ENCODE measurements at places on chromosomes 4 and X.
A peak's percentile ranks its signal among the peaks of the same experiment; 100 is the strongest.

- no peak for DNase-seq
Observed at GRCh38 chr4:121811122-121811521, 10.0 kb downstream of the EXOSC9 start.

DNA sequence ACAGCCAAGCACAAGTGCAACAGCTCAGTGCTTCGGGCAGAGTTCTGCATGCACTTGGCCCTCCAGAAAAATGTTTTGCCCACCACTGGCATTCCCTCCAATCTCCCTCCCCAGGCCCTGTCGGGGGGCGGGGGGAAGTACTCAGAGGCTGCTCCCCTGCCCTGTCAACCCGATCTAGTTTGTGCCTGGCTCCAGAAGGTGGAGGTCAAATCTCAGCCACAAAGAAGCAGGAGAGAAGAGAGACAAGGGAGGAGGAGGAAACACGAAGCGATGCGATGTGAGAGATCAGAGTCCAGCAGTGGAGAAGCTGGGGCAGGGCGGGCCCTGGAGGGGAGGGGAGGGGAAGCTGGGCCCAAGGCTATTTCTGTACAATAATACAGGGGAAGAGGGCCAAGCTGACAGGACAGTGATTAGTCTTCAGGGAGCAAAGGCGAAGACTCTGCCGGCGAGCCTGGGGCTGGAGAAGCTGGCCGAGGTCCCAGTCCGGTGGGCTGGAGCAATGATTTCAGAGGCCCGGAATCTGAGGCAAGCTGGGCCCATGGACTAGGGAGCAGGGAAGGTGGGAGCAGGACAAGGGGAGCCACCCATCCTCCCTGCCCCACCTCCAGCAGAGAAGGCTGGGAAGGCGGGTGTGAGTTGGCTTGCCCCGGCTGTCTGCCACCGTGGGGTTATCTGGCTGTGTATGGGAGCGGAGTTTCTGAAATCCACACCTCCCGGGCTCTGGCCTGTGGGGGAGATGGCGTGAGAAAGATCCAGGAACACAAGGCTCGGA is 167.1 kb downstream of the EFNB1 start:
- DNase-seq, result peak; percentile 48

GRCh38 chr4:3481783-3482393 is 18.8 kb downstream of the DOK7 start:
- no peak for DNase-seq

DNA sequence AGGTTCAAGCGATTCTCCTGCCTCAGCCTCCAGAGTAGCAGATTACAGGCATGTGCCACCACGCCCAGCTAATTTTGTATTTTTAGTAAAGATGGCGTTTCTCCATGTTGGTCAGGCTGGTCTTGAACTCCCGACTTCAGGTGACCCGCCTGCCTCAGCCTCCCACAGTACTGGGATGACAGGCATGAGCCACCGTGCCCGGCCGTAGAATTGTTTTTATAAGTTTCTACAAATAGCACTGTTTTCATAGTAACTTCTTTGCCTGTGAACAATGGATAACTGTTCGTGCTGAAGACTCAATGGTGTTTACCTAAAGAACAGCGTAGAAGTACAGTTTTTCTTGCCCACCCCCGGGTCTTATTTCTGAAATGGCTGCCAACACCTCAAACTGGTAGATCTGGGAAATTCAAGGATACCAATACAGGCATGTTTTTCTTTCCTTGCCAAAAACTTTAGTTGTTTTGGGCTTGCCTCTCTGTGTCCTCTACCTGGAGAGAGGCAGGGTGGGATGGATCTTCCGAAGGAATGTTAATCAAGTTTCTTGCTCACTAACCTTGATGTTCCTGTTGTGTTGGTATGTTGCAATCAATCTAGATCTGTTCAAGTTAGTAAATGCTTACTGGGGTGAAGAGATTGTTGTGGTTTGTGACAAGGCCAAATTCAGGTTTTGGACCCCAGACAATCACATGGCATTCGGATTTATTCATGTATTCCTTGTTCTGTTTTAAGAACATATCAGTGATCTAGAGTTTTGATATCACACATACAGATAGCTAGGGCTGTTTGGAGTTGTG is 2.8 kb upstream of the RUFY3 start:
- no peak for DNase-seq

DNA sequence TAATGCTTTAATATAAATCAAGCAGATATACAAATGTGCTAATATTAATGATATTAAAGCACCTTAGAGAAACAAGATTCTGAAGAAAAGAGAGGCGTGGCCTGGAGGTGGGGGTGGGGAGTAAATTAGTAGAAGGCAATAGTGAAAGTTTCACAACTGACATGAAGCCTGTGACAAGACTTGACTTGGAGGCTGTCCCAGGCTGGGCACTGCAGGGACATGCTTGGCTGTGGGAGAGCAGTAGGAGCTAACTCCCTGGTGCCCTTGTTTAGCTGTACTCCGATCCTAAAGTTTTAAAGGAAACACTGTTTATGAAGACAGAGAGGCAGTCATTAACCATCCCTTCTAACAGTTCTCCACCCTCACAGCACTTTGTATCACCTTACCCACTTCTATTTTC is 239.0 kb upstream of the MAB21L2 start:
- DNase-seq, result no peak

- DNase-seq, result peak; percentile 88
Observed at GRCh38 chr4:56410247-56411062, 23.2 kb upstream of the AASDH start.

- no peak for DNase-seq
Observed at GRCh38 chr4:100428051-100428450, 89.8 kb downstream of the EMCN start.

GRCh38 chrX:148537556-148538182 is 37.3 kb downstream of the AFF2 start:
- no peak for DNase-seq

GRCh38 chr4:160276785-160277325 is 1174.0 kb downstream of the RAPGEF2 start:
- DNase-seq, result no peak

DNA sequence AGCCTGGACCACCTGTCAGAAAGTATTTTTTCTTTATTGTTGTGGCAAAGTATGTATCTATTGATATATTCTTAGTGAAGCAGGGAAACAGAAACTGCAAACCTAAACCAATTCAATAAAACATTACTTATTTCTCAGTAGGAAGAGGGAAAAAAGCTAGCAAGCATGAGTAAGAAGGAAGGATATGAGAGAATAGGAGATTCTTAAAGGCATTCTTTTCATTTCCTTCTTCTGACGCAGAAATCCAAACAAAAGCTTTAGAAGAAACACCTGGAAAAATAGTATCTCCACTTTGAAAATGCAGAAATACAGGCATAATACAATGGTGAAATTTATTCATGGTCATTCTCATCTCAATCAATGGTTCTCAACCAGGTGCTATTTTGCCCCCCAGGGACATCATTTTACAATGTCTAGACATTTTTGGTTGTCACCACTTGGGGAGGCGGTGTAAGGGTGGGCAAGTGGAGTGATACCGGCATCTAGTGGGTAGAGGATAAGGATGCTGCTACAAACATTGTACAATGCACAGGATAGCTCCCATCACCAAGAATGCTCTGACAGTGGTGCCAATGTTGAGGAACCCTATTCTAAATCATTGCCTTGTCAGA is 21.7 kb upstream of the ATXN3L start:
- no peak for DNase-seq

GRCh38 chr4:163554870-163555465 is 60.5 kb downstream of the TMA16 start:
- no peak for DNase-seq

DNA sequence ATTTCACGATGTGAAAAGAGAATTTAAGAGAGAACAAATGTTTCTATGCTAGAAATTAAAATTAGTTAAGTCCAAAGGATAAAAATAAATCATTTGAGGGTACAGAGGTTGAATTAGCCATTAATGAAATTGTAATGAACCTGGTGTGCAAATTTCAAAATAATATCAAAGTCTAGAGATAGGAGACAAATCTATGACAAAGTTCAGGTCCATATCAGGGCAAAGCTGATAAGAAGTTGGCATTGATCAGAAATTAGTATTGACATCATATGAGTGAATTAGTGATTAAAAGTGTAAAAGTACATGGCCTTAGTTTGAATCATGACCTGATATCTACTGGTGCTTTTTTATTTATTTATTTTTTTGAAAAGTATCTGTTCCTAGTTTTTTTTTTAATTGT is 33.8 kb upstream of the UGT2A3 start:
- no peak for DNase-seq

- no peak for DNase-seq
Observed at GRCh38 chr4:9971711-9972110, 49.6 kb downstream of the SLC2A9 start.

DNA sequence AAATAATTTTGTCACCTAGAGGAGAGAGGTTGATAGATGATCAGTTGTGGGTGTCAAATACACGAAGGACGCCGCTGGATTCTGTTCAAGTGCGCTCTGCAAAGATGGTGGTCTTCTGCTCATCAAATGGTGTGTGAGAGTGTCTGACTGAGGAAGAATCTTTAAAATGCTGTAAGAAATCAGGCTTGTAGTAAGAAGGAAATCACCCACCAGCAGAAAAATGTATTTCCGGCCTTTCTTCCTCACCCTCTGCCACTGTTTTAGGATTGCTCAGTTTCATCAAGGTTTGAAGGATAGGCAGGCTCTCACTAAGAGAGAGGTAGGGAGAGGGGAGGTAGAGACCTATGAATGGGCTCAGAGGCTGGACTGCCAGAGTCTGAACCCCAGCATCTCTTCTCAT is 28.7 kb downstream of the RHOH start:
- DNase-seq, result no peak

DNA sequence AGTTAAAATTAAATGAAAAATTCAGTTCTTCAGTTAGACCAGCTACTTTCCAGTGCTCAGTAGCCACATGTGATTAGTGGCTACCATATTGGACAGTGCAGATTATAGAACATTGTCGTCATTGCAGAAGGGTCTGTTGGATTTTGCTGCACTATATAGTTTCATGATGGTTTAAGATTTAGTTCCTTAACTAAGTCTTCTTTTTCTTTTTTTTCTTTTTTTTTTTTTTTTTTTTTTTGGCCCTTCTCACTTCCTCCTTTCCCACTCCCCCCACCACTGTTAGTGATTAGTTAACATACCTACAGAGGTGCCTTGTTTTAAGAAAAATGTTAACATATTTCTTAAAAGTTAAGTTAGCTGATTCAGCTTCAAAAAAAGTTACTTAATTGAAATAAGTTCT is 9.0 kb downstream of the RAB9A start:
- DNase-seq, result no peak

DNA sequence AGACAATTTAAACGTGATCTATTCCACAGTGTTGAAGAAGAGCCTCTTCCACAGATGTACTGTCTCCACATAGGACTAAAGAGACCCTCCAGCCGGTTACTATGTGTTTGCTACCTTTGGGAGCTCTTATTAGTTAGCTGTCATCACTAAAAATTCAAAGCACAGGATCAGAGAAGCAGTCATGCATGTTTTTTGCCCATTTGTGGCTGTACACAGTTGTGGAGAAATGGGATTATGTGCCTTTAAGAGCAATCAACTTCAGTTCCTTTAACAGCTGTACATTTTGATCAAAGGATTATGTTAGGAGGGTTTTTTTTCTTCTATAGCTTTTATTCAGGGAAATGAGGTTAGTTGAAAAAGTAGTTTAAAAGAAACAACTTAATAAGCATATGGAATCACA is 149.0 kb upstream of the SPOCK3 start:
- DNase-seq, result no peak

DNA sequence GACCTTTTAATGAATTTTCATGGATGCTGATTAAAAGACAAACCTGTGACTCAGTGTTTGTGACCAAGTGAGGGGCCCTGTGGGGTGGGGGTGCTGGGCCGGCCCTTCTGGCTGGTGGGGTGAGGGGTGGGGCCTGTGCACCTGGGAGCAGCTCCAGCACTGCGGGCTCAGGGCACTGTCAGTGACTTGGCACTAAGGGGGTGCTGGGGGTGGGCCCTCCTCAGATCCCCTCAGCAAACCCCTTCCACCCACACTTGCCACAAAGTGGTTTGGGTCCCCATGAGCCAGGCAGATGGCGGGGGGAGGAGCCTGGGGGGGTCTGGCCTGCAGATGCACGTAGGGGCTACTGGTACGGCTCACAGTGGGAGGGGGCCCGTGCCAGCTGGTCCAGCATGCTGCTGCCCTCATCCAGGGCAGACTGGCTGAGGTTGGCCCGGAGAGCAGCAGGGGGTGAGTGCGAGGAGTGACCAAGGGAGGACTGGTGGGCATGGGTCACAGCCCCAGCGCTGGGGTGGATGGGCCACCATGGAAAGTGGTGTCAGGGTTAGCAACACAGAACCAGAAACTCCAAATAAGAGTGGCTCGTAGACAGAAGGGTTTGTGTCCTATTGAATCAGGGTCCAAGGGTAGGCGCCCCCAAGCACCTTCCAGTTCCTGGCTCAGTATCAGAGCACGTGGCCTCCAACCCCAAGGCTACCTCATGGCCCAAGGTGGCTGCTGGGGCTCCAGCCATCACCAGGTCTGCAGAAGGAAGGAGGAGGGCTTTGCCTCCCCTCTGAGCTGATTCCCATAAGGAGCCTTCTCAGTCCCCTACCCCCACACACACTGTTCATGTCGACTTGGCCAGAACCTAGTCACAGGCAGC is 10.1 kb downstream of the NKX1-1 start:
- no peak for DNase-seq

DNA sequence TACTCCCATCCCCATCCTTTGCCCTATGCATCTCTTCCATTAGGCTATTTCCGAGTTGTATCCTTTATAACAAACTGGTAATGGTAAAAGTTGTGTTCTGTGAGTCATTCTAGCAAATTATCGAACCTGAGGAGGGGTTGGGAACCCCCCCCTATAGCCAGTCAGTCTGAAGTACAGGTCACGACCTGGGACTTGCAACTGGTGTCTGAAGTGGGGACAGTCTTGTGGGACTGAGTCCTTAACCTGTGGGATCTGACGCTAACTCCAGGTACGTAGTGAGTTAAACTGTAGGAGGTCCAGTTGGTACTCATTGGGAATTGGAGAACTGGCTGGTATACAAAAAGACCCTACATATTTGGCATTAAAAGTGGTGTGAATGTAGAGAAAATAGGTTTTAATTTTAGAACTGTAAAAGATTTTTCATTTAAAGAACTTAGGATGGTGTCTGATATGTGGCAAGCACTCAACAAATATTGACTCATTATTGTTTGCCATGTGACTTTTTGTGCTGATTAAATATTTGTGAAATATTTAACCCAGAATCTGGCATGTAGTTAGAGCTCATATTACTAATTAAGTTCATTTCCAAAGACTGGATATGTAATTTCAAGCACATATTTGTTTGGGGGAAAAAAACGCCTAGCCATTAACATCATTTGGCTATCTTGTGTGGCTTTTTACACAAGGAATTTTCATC is 50.7 kb downstream of the CHST7 start:
- DNase-seq, result no peak

- no peak for DNase-seq
Observed at GRCh38 chrX:153884590-153884989, 1.4 kb downstream of the L1CAM start.

DNA sequence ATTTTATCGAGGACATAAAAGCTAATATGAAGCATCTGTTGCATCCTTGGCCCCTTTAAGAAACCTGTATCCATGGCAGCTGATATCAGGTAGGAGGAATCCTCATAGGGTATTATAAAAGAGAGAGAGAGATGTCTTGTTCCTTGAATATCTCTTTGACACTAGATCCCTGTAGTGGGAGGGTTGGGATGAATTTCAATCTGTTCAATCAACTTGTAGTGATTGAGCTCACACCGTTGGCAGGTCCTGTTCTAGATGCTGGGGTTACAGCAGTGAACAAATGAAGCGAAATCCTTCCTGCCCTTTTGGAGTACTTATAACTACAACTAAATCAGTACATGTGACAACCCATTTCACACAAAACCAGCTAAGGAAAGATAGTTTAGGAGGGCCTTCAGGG is 35.3 kb upstream of the GATB start:
- DNase-seq, result no peak

Data from AG04450 (cell line).